Large intestine (tissue), 12 donors: ENCODE measurements at places on chromosomes 5 and 9. TPM values are rescaled to one million over a fixed set of nuclear protein-coding genes. Genes with fewer than 3 reads are reported as not detected.

- DNase-seq = no peak
Observed at GRCh38 chr5:165325221-165325620, 1819.8 kb downstream of the MAT2B start.

- peak; percentile 87 for DNase-seq
Observed at GRCh38 chr9:35604578-35605350, at the start of gene TESK1. TSS of gene TESK1 (plus strand) at chr9:35605262. CDS start at chr9:35605620, 358 bp downstream.

- DNase-seq = no peak
Observed at GRCh38 chr5:127011961-127012644, 18.3 kb downstream of the MARCHF3 start.

- no peak for DNase-seq
Observed at GRCh38 chr9:83219924-83220438, 157.0 kb upstream of the RASEF start.

GRCh38 chr9:135960411-135961276 lies 529 bp downstream of the UBAC1 start:
- DNase-seq = no peak

DNA sequence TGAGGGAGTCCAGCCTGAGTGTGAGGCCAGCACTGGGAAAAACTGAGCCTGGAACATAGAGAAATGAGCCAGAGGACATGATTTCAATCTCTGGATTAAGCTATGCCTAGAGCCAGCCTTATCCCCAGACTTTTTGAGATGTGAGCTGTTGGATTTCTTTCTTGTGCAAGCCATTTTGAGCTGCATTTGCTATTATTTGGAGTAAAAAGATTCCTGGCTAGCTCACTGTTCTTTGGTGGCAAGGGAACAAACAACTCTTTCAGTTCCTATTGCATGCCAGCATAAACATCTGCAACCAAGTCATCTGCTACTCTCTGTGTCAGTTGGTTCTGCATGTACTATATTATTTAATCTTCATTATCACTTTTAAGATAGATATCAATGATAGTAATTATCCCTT lies 70.1 kb upstream of the MAN2A1 start:
- no peak for DNase-seq

DNA sequence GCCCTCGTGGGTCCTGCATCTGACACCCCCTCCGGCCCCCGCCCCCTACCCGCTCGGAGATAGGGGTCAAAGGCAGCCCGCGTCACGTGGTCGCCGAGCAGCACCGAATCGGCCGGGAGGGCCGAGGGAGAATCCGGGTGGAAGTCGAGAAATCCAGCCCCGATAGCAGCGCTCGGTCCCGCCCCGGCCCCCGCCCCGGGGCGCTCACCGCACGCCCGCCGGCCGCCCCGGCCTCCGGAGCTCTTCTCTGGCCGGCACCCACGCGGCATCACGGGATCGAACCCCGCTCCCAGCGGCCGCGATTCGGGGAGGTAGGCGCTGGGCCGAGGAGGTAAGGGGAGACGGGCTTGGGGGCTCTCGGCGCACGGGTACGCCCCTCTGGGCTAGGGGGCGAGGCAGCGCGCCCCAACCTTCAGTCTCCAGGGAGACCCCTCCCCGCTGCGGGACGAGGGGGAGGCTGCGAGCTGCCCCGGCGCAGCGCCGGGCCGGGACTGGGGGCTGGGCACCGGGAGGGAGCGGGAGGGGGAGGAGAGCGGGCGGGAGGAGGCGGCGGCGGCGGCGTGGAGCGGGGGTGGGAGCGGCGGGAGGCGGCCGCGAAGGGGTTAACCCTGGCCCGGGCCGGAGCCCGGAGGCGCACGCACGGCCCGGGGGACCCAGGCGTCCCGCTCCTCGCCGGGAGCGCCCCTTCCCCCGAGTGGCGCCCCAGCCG lies 22.1 kb upstream of the NDST1 start:
- DNase-seq = peak; percentile 59

- DNase-seq = no peak
Observed at GRCh38 chr5:118468085-118468484, 520.3 kb downstream of the DTWD2 start.

DNA sequence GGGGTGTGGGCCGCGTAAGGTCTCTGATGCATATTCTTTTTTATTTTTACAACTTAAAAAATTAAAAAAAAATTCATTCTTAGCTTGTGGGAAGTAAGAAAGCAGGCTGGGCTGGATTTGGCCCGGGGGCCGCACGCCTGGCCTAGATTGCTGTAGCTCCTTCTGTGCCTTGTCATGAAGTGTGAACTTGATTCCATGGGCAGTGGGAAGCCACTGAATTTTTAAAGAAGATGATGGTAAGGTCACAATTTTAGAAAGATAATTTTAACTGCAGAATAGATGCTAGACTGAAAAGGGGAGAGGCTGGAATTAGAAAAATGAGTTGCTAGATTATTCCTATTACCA lies 56.1 kb downstream of the EHMT1 start:
- DNase-seq = no peak

DNA sequence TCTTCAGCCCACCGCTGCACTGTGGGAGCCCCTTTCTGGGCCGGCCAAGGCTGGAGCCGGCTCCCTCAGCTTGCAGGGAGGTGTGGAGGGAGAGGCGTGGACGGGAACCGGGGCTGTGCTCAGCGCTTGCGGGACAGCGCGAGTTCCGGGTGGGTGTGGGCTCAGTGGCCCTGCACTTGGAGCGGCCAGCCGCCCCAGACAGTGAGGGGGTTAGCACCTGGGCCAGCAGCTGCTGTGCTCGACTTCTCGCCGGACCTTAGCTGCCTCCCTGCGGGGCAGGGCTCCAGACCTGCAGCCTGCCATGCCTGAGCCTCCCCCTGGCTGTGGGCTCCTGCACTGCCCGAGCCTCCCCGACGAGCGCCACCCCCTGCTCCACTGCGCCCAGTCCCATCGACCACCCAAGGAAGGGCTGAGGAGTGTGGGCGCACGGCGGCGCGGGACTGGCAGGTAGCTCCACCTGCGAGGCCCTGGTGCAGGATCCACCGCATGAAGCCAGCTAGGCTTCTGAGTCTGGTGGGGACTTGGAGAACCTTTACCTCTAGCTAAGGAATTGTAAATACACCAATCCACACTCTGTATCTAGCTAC lies 92.9 kb upstream of the MAST4 start:
- no peak for DNase-seq

- no peak for DNase-seq
Observed at GRCh38 chr5:41625571-41625970, 115.2 kb upstream of the PLCXD3 start.

The FABP6 gene
- 9.1 TPM for polyA plus RNA-seq

The PCDHGB4 gene
- polyA plus RNA-seq = 1.4 TPM

The DAB2 gene
- polyA plus RNA-seq = 178 TPM
